Fibroblast of villous mesenchyme (primary cell): ENCODE measurements at places on chromosomes 7 and 10. TPM values are rescaled to one million over a fixed set of nuclear protein-coding genes. Genes with fewer than 3 reads are reported as not detected.

Gene ASB10
- total RNA-seq: not detected in 2 replicates

GRCh38 chr7:138449580-138449979 is 10.5 kb upstream of the TRIM24 start:
- no peak for DNase-seq

Gene ZNF107
- total RNA-seq: 2.3 and 3.9 TPM in 2 replicates

Gene PPP2R2D
- 25.4 and 30.7 TPM in 2 replicates for total RNA-seq

Gene WEE2
- total RNA-seq: 0.32 TPM in 1 of 2 replicates, not detected in the other

GRCh38 chr7:11343818-11344413 is 370.2 kb downstream of the PHF14 start:
- DNase-seq: peak; percentile 47

- no peak for DNase-seq
Observed at GRCh38 chr10:30704026-30704600, 74.6 kb upstream of the LYZL2 start.

DNA sequence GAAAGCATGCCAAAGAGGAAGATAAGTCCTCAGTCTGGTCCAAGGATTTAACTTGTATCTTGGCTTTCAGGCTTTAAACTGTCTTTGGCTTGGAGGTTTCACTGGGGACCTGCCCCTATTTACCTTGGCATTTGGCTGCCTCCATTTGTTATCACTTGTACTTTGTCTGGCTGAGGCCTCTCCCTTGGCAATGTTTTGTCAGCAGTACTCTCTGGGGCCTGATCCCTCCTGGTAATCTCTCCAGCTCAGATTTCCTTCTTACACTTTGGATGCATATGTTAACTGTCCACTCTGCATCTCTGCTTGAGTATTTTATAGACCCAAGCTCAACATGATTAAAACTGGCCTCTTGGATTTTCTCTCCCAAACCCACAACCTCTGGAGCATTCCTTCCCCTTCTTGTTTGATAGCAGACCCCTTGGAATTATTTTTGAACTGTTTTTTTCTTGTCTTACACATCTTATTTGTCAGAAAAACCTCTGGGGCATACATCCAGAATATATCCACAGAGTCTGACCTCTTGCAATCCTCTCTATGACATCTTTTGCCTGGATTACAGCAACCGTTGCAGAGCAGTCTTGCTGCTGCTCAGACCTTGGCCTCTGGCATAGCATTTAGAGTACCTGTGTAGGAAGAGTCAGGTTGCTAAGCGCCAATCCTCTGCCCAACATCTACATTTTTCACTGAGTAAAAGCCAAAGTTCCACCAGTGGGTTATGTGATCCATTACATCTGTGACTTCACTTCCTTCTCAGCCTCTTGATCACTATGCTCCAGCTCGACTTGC is 35.2 kb downstream of the ZNF487 start:
- DNase-seq: no peak

DNA sequence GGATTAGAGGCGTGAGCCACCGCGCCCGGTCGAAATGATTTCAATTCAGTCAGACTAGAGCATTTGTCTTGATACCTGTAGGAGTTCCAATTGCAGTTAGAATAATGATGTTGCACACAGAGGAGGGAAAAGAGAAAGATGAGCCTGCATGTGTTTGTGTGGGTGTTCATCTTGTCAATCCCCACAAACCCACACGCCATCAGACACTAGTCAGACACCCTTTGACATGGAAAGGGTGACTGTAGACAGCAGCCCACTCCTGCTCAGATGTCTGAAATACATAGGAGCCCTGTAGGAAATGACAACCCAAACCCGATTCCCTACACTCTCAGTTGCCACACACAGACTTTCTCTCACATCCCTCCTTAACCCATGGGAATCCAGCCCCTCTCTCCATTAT is 92.0 kb downstream of the ABLIM1 start:
- no peak for DNase-seq

DNA sequence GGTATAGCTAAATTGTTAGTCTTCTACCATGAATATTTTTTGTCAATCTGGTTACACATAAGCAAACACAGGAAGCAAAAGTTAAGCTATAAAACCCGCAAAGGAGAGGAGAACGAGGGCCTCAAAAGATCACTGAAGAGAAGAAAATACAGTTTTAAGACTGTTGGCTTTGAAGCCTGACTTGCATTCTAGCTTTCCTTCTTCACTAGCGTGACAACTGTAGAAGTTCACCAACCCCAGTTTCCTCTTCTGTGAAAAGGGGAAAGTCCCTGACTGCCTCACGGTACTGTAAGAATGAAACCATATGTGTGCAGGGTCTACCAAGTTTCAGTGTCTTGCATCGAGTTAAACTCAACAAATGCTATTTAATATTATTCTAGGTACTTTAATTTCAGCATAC is 7.5 kb upstream of the LRRN3 start:
- no peak for DNase-seq

Gene SCIN
- total RNA-seq: 3.9 and 4.3 TPM in 2 replicates

Gene SPDYE11
- total RNA-seq: not detected in 2 replicates

DNA sequence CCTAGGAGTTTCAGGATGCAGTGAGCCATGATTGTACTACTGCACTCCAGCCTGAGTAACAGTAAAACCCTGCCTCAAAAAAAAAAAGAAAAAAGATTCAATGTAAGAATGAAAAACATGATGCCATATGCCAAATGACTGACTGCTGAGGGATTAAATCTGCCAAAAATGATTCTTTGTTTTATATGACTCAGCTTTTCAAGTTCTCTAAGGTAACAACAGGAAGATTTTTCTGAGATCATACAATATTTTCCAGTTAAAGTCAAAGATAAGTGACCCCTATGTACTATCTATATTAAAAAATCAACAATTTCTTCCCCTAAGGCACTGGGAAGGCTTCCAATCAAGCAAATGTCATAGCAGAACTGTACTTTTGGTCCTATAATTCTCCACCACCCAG is 271.2 kb upstream of the IMMP2L start:
- DNase-seq: peak; percentile 16
